Activated naive CD8-positive, alpha-beta T cell treated with anti-CD3 and anti-CD28 coated beads, Interleukin-2, amount 10 ng/mL, durations not matched to agents 7 days and 5 days (primary cell): ENCODE measurements at places on chromosomes 3 and 15. TPM values are rescaled to one million over a fixed set of nuclear protein-coding genes. Genes with fewer than 3 reads are reported as not detected.

DNA sequence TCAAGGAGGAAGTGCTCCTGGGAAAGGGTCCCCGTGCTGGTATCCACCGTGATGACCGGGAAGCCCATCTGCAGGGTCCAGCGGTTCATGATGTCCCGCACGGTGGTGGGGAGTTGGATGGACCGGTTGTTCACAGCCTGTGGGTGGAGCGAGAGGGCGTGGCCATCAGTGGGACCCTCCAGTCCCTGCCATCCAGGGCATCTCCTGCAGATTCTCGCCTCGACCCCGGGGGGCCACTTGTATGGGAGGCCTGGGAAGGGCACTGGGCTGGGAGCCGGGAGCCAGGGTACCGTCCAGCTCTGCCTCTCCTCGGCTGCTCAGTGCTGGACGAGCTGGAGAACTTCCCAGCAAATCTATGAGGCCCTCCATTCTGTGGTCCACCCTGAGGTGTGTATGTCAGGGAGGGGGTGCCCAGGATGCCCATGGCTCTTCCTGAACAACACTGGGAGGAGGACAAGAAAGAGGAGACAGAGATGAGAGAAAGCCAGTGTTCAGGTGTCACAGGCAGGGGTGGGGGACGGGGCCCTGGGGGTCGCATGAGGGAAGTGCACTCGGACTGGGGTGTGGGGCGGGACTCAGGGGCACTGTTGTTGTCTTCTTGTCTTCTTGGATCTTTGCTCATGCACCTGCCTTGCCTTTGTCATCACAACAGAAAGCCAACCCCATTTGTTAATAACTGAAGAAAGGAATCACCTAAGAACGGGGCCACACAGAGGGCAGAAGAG is 13.0 kb downstream of the ANPEP start:
- DNase-seq = no peak

- DNase-seq = no peak
Measured at GRCh38 chr15:64501396-64501715, 41.0 kb downstream of the ZNF609 start.

The OXTR gene
- total RNA-seq = 0.45 TPM

- no peak for DNase-seq
Measured at GRCh38 chr3:169295912-169296570, 367.5 kb downstream of the MECOM start.

The MELTF gene
- 5.6 TPM for total RNA-seq

DNA sequence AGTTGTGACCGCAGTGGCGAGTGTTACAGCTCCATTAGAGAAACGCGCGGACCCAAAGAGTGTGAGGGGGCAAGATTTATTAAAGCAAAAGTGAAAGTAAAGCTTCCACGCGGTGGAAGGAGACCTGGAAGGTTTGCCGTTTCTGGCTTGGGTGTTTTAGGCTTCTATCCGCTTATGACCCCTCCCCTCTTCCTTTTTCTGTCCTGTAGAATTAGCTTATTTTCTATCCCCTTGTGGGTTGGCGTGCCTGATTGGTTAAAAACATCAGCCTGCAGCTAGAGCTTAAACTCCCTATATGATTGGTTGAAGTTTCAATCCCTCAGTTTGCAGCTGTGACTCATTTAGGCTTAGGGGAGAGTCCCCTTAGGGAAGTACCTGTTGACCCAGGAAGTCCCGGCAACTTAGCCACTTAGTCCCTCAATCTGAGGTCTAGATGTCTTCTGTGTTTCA is 39.6 kb downstream of the C3orf38 start:
- DNase-seq = no peak

DNA sequence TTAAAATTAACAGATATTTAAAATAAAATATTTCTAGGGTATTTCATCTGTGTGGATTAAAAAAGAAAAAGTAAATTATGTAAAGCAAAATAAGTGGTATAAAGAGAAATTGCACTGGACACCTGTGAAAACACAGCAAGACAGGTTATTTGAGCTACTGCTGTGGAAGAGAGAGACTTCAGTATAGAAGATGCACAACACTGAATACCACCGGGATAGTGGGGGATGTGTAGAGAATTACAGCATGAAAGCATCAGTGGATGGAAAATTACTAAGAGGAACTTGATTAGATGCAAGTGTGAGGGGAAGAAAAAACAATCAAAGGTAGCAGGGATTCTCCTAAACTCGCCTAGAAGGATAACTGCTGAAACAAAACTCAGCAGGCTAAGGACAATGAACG is 1242.5 kb upstream of the GBE1 start:
- no peak for DNase-seq

The RAD51 gene
- 54.5 TPM for total RNA-seq

The LDHAL6B gene
- total RNA-seq = not detected

- no peak for DNase-seq
Measured at GRCh38 chr3:172814738-172815137, 64.2 kb downstream of the ECT2 start.

- DNase-seq = no peak
Measured at GRCh38 chr3:126921085-126921824, 61.7 kb upstream of the PLXNA1 start.

GRCh38 chr3:152961323-152961722 is 126.4 kb downstream of the P2RY1 start:
- DNase-seq = no peak

DNA sequence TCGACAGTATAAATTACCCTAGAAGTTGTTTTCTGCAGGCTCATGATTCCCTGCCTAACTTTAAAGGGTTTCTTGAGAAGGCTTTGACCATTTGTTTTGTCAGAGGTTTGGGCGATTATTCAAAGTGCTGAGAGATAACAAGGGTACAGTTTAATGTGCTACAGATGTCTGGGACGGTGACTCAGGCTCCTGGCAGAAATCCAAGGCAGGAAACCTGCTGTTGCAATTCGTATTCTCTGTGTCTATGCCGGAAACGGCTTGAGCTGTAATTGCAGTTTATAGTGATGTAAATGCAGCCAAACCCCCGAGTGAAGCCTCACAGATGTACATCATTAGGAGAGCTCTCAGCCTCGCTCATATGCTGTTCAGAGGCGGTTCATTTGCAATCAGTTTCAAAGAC is 65.6 kb downstream of the SYNPR start:
- no peak for DNase-seq

DNA sequence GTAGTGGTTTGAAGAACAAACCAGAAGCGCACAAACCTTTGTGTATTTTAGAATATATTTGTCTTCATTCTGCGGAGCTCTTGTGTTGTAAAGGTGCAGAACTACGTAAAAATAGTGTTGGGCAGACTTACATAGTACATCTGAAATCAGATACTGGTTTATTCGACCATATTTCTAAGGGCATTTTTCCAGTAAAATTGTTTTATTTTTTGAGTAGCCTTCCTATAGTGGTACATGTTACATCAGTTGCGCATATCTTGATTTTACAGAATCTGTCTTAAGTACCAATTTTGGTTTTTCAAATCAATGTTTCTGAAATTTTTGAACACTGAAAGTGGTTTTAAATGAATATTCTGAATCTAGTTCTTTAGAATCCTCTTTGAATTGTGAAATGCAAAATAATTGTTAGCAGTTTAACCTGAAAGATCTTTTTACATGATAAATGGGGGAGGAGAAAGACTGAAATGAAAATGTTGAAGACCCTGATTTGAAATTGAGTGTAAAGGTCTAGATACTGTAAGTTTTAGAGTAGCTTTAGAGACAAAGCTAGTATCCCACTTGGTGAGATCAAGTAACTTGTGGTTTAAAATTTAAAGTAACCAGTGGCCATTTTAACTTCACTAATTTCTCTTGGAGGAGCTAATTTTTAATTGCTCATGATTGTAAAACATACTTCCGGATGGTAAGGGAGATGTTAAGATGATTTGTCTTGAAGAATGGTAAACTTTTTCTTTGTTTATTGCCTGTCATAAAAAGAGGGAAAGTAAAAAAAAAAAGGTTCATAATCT is 15.5 kb upstream of the CHD2 start:
- no peak for DNase-seq

- DNase-seq = no peak
Measured at GRCh38 chr15:68085052-68085451, 30.9 kb downstream of the PIAS1 start.

GRCh38 chr3:182078316-182078715 is 366.6 kb downstream of the SOX2 start:
- no peak for DNase-seq

DNA sequence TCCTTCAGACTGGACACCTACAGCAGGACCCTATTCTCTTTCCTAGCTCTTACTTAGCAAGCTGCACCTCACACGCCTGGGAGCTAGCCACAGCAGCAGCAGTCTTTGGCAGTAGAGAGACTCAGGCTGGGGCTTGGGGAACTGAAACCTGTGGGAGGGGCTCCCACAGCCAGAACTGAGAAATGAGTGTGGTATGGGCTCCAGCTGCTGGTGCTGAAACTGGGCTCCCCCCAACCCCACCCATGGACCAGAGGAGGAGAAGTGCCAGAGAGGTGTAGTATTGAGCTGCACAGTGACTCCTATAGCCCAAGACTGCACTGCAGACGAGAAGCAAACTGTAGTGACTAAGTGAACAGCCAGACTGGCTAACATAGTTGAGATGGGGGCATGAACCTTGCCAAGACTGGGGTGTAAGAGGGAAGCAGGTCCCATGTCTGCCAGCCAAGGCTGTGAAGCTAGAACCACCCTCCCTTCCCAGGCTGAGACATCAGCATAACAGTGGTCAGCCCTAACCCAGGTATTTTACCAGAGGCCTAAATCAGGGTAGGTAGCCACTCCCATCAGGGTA is 62.5 kb downstream of the MYO5A start:
- no peak for DNase-seq

The GBE1 gene
- 37.5 TPM for total RNA-seq

GRCh38 chr3:150920236-150920635 is 15.0 kb upstream of the MINDY4B start:
- DNase-seq = no peak

The GCSAM gene
- total RNA-seq = 11.8 TPM

The MYL3 gene
- total RNA-seq = not detected

The INSYN1 gene
- not detected for total RNA-seq

DNA sequence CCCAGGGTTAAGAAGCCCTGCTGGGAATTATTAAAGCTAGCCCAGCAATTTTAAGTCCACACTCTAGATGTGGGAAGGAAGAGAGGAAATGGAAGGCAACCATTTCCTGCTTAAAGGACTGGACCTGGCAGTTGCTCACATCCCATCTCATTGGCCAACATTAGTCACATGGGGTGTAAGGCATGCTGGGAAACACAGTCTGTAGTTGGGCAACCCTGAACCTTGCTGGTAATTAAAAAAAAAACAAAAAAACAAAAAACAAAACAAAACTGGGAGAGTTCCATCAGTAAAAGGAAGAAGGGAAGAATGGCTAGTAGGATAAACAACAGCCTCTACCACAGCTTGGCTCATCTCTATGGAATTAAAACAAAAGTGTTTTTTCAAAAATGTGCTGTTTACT is 136.0 kb downstream of the VGLL4 start:
- DNase-seq = no peak

GRCh38 chr3:140432229-140432669 is 245.6 kb upstream of the TRIM42 start:
- no peak for DNase-seq

GRCh38 chr15:82044373-82045178 is 1.2 kb downstream of the MEX3B start:
- DNase-seq = peak; percentile 51

The CASR gene
- not detected for total RNA-seq

DNA sequence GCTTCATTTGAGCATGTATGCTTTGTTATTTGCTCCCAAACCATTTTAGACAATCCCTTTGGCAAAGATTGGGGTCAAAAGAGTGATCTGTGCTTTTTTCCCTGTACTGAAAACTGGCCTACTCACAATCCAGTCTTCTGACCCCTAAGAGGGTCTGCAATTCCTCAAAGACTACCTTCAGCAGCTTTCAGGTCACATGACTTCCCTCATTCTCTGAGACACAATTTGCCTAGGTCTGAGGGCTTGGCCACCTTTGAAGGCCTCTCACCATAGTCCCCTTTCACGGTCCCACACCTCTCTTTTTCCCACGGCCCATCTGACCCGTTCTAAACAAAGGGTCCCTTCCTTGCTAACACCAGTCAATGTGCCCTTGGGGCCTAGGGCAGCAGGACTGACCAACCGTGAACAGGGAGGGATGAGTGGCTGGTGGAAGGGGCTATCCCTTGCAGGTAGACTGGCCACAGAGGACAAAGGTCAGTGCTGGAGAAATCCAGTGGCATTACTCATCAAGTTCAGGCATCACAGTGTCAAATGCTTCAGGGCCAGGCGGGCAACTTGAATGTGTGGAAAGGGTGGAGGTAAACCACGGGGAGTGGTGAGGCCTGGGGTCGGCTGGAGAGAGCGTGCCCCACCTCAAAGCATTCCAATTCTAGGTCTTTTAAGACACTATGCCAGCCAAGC is 10.8 kb downstream of the RASL12 start:
- no peak for DNase-seq

The AP3B2 gene
- total RNA-seq = not detected

DNA sequence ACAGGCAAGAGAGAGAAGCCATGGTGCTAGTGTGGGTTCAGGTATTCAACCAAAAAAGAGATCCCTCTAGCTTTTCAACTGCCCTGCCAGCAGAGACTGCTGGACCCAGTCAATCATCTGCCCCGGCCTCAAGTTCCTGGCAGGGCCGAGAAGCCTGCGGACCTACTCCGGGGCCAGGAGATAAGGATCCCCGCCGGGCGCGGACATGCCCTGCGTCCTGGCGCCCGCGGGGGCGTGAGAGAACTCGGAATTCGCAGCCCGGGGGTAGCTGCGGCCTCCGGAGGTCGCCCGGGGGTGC is 821 bp upstream of the MAGI1 start:
- DNase-seq = no peak

DNA sequence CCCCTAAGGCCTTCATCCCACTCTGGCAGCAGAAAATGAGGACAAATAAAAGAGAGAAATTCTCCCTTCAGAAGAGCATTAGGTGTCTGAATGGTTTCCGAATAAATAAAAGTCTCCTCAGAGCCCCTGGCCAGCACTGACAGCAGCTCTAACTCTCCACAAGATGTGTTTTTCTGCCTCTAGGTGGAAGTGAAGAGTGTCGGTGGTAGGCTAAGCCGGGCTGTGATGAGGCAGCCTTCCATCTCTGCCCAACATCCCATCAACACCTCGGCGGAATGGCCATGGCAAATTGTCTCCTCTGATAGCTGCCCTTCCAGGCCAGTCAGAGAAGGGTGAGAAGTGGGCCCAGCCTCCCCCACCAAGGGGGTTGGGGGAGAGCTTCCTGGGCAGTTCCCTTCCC is 6.3 kb upstream of the CACNA2D2 start:
- no peak for DNase-seq

The ALPK3 gene
- total RNA-seq = 0.17 TPM

DNA sequence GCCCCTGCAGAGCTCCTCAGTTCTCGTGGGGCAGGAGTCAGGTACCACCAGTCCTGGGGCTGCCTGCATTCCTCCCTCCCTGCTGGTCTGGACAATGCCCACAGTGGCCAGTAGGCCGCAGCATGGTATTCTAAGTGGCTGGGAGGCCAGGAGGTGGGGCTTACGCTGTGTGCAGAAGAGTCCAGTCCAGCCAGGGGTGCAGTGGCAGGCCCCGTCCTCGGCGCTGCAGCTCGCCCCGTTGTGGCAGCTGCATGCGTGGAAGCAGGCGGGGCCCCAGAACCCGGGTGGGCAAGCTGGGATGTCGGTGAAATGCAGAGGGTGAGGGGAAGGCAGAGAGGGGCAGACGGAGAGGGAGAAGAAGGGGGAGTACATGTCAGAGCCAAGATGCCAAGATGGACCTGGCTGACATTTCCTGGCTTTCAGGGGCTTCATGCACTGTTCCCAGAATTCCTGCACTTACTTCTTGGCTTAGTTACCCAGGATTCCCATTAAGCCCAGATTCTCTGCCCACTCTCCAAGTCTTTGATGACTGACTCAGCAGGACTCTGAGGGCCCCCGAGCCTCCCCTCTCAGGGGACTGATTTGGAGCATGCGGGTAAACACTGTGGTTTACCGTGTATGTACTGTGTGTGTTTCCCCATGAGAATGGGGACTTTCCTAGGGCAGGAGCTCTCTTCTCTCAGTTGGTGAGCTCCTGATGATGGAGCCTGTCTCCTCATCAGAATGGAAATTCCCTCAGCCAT is 47.5 kb downstream of the RAB11A start:
- DNase-seq = no peak

The EFHB gene
- not detected for total RNA-seq

The FMN1 gene
- total RNA-seq = 0.45 TPM
